ENCODE measurements at places on chromosomes 3 and 15.

DNA sequence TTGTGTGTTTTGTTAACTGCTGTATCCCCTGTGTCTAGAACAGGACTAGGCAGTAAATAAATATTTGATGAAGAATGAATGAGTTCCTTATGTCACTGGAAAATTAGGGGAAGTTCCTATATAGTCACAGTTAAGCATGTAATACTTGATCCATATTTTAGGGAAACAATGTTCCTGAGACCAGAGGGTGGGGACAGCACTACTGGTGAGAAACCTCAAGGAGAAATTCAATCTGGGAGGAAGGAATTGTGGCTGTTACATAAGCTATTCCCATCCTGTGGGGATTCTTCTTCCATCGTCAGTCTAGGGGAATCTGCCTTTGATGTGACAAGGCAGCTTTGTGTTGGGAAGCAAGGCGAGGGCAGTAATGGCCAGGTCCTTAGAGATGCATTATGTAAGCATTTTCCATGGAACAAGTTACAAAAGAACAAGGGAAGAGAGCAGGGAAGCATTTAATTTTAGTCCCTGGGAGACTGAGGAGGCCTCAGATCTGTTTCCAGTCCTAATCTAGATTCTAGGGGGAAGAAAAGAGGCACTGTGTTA lies 219.3 kb upstream of the TTC14 start:
- no peaks in the 10 kb centered on the region for H3K36me3 ChIP-seq
- H3K4me3 ChIP-seq: no peak overlapping the region
- no peak for DNase-seq
- peak overlapping the region; percentile 45 for H3K27ac ChIP-seq
- H3K4me1 ChIP-seq: peaks cover 15% of the 10 kb centered on the region

DNA sequence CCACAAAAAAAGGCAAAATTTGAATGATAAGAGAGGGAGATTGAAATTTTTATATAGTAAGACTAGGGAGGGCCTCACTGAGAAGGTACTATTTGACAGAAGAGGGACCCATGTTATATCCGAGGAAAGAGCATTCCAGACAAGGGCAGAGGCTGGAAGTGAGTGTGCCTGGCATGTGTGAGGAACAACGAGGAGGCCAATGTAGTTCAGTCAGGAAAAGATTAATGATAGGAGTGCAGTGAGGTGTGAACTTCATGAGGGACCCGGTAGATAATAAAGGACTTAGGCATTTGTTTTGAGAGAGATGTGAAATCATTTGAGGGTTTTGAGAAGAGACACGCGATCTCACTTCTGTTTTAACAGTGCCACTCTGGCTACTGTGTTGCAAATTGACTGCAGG lies 36.3 kb downstream of the ASTE1 start:
- no peak overlapping the region for H3K4me3 ChIP-seq
- H3K36me3 ChIP-seq: peaks cover 13% of the 10 kb centered on the region
- DNase-seq: no peak
- H3K27ac ChIP-seq: no peak overlapping the region
- H3K4me1 ChIP-seq: no peaks in the 10 kb centered on the region

DNA sequence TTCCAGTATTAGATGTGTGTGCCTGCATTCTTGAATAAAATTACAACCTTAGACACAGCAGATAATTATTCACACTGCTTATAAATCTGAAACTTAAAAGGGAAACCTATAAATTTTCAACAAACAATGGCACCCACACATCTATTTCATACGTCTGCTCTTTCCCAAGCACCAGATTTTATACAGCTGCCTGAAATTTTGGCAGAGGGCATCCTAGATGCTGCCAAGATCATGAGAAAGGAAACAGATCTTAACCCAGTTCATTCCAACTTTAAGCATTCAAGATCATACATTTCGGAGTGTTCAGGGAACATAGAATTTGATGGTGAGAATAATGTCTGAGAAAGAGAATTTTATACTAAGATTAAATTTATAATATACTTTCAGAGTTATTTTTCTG lies 53.1 kb downstream of the CLDN1 start:
- no peak overlapping the region for H3K27ac ChIP-seq
- H3K36me3 ChIP-seq: no peaks in the 10 kb centered on the region
- no peak overlapping the region for H3K4me3 ChIP-seq
- no peaks in the 10 kb centered on the region for H3K4me1 ChIP-seq
- no peak for DNase-seq

- no peak overlapping the region for H3K27ac ChIP-seq
- no peak overlapping the region for H3K4me3 ChIP-seq
- H3K27me3 ChIP-seq: peaks cover 5% of the 10 kb centered on the region
- DNase-seq: no peak
These were observed 47.7 kb upstream of the PRR23E start for GRCh38 chr3:127145266-127145665.

DNA sequence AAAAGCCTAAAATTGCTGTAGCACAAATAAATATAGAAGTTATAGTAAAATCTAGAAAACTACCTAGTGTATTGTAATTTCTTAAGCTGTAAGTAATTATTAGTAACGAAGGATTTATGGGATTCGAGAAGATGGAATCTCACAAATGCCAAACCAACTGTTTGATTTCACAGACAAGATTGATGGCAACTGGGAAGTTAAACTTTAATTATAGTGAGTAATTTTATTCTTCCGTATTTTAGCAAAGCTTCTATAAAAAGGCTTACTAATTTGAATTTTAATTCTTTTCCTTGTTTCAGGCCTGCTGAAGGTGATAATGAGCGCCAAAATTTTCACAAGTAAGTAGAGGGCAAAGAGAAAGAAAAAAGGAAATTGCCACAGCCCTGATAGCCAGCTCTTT lies 36.6 kb downstream of the GATM start:
- no peak overlapping the region for H3K27ac ChIP-seq
- DNase-seq: no peak
- no peak overlapping the region for H3K4me3 ChIP-seq
- H3K27me3 ChIP-seq: peaks cover 3% of the 10 kb centered on the region
- no peaks in the 10 kb centered on the region for H3K4me1 ChIP-seq
- H3K36me3 ChIP-seq: no peaks in the 10 kb centered on the region

DNA sequence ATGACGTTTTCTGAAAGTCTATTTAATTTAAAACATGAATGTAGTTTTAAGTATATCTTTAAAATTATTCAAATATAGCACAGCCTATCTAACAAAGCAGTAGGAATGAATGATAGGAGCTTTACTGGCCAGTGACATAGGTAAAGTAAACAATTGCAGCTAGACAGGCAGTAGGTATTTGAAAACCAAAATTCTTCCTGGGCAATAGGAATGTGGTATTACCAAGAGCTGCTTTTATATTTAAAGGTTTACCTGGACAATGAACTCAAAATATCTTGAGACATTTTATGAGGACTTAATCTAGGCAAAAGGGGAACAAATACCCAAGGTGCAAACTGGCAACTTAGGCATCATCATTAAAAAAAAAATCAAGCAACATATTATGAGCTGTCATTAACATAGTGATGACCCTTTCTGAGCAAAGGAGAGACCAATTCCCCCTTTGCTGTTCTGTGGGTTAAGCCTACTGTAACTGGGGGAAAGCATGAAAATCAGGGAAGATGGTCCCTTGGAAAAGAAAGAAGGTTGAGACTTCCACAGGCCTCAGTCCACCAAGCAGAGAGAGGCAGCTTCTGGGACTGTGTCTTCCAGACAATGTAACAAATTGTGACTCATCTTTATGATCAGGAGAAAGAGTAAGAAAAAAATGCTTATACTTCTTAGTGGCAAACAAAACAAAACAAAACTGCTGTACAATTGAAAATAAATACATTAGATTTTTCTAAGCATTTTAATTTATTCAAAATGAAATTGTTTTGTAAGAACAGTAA lies 12.9 kb downstream of the ISL2 start:
- no peak overlapping the region for H3K27ac ChIP-seq
- peaks cover 5% of the 10 kb centered on the region for H3K36me3 ChIP-seq
- H3K4me1 ChIP-seq: peaks cover 10% of the 10 kb centered on the region
- peaks cover 82% of the 10 kb centered on the region for H3K27me3 ChIP-seq

GRCh38 chr3:138889792-138890191 lies 55.1 kb upstream of the PIK3CB start:
- no peak for DNase-seq
- H3K27me3 ChIP-seq: no peaks in the 10 kb centered on the region
- no peak overlapping the region for H3K4me3 ChIP-seq
- H3K27ac ChIP-seq: no peak overlapping the region
- no peaks in the 10 kb centered on the region for H3K4me1 ChIP-seq

DNA sequence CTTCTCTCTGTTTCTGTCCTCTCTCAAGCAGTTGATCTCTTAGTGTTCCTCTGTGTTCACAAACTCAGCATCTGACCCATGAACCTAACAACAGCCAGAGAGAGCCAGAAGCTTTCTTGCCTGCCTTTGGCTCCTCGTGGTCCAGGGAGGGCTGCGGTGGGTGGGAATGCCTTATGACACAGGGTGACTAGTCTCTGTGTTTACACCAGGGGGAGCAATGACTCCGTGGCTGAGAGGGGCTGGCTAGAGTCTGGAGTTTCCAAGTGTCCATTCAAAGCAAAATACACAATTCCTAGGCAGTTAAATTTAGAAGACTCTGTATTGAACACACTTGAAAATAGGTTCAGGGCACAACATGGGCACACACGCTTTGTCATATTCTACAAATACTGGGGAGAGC lies 370.0 kb upstream of the FRG2C start:
- no peak overlapping the region for H3K27ac ChIP-seq
- no peaks in the 10 kb centered on the region for H3K36me3 ChIP-seq
- H3K4me1 ChIP-seq: no peaks in the 10 kb centered on the region
- H3K4me3 ChIP-seq: no peak overlapping the region
- peak; percentile 30 for DNase-seq
- peaks cover 13% of the 10 kb centered on the region for H3K27me3 ChIP-seq

DNA sequence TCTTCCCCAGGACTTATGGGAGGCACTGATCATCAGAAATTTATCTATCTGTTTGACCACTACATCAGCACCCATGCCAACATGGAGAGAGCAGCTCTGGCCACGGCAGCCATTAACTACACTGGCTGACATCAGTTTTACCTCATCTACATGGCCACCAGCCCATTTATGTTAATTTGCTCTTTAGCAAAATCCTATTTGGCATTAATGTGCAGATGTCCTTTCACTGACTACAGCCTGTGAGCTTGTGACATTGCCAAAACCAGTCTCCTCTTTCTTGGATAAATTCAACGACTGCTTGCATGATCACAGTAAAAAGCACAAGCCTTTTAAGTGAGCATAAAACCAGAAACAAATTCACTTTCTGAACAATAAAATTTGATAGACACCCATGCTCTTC lies 47.5 kb downstream of the NR1I2 start:
- H3K4me3 ChIP-seq: no peak overlapping the region
- DNase-seq: no peak
- H3K27me3 ChIP-seq: no peaks in the 10 kb centered on the region
- peak overlapping the region; percentile 38 for H3K27ac ChIP-seq
- peaks cover 19% of the 10 kb centered on the region for H3K4me1 ChIP-seq
- peaks cover 9% of the 10 kb centered on the region for H3K36me3 ChIP-seq

DNA sequence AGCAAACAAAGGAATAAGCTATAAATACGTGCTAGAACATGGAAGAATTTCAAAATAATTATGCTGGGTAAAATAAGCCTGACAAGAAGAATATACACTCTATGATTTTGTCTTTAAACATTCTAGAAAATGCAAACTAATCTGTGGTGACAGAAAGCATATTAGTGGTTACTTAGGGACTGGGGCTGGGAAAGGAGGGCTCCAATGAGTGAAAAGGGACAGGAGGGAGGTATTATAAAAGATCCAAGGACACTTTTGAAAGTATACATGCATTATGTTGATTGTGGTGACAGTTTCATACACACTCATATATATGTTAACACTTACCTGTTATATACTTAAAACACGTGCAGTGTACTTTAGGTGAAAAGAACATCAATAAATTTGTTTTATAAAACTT lies 23.0 kb downstream of the MYH15 start:
- H3K4me1 ChIP-seq: peaks cover 20% of the 10 kb centered on the region
- no peak overlapping the region for H3K27ac ChIP-seq
- no peak for DNase-seq
- H3K36me3 ChIP-seq: no peaks in the 10 kb centered on the region
- no peaks in the 10 kb centered on the region for H3K27me3 ChIP-seq
- H3K4me3 ChIP-seq: no peak overlapping the region

- peaks cover 19% of the 10 kb centered on the region for H3K36me3 ChIP-seq
- DNase-seq: peak; percentile 75
- peak overlapping the region; percentile 97 for H3K4me3 ChIP-seq
- H3K4me1 ChIP-seq: peaks cover 59% of the 10 kb centered on the region
These were observed 759 bp downstream of the AMOTL2 start for GRCh38 chr3:134373271-134374104.

GRCh38 chr3:4850211-4850927 lies 128.9 kb upstream of the BHLHE40 start:
- no peaks in the 10 kb centered on the region for H3K27me3 ChIP-seq
- H3K36me3 ChIP-seq: no peaks in the 10 kb centered on the region
- no peak overlapping the region for H3K27ac ChIP-seq
- peaks cover 19% of the 10 kb centered on the region for H3K4me1 ChIP-seq
- no peak overlapping the region for H3K4me3 ChIP-seq
